ENCODE measurements at places on chromosomes 7 and 10.

- DNase-seq: no peak
These were observed 172.9 kb downstream of the TCF7L2 start for GRCh38 chr10:113122947-113123346.

- no peak for DNase-seq
These were observed 59.9 kb upstream of the ODAD2 start for GRCh38 chr10:28058746-28059145.

DNA sequence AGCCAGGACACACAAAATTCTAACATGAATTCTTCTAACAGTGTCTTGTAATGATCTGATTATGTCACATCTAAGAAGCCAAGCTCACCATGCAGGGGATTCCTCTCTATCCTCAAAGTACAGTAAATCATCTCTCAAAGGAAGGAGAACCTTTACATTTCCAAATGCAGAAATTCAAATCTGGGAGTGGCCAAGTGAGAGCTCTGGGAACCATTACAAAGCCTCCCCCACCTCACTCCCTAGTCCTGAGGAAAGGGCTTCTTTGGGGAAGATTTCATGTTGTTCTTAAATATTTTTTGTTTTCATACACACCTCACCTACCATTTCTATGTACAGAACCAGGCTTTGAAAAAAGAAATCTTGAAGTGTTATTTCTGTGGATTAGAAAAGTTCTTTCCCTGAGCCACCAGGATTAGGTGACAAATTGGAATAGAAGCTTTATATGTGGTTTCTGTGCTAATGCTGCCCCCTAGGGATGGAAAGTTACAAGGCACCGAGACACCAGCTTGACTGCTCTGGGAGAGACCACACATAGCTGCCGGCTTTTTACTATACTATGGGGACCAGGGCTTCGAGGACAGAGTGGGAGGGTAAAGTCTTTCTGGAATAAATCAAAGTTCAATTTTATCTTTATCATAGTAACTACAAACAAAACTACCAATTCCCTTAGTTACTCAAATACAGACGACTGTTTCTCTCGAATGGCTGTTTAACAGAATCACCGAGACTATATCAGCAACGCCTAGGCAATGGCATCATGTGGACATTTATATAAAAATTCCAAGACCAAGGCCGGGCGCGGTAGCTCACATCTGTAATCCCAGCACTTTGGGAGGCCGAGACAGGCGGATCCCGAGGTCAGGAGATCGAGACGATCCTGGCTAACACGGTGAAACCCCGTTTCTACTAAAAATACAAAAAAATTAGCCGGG is 116.1 kb downstream of the RNF216 start:
- peak; percentile 40 for DNase-seq

DNA sequence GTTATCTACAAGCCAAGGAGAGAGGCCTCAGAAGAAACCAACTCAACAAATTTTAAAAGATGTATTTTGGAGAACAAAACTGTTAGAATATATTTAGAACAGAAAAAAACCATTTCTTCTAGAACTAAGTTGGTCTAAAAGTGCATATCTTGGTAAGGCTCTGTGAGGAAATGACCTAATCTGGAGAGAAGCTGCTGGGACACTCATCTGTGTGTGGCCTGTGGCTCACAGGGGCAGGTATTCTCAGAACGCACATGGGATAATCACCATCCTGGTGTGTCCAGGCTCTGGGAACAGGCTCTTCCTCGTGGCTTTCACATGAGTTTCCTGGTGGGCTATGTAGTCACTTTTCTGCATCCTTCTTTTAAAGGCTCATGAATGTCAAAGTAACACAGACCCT is 38.1 kb upstream of the PRSS1 start:
- DNase-seq: no peak

GRCh38 chr7:2040201-2040892 is 192.4 kb downstream of the MAD1L1 start:
- no peak for DNase-seq

DNA sequence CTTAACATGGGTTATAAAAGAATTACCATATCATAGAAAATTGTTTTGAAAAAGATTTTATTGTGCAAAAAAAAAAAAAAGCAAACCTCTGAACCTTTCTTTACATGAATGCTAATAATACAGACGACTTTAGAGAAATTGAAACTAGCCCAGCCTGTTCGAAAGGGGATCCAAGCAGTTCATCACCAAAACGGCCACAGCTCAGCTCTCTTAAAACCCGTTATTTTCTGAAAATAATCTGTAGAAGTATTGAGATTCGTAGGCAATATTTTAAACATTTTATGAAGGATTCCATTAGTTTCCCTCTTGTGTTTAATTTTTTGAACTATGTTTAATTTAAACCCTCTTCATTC is 9.9 kb upstream of the GSAP start:
- DNase-seq: no peak

DNA sequence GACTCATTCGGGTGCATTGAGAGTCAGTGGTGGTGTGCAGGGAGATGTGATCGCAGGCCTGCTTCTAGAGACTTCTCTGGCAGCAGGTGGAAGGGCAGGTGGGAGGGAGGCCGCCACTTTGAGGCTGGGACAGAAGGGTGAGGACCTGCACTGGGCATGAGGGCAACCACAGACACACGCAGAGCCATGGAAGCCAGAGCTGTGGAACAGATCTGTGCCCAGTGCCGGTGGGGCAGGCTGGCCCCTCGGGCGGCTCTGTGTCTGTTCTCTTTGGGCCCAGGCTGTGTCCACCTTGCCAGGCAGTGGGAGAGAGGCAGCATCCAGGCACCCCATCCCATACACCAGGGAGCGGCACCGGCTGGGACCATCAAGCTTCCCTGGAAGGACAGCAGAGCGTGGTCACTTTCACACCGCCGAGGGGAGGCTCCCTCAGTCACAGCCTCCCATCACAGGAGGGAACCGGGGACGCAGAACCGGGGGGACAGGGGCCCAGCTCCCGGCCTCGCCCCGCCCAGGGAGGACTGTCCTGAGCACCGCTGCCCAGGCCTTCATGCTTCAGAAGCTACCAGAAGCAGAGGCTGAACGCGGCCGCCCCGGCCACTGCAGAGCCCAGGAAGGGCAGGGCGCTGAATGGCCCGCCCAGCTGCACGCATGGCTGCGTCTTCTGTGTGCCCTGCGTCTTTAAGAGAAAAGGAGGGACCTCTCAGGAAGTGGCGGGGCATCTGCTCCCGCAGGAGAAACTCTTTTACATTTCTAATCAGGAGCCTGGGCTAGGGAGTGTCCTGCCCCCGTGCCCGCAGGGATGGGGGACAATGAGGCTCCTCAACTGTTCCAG is 32.1 kb downstream of the EN2 start:
- no peak for DNase-seq

GRCh38 chr10:61063901-61064300 is 119.9 kb upstream of the RHOBTB1 start:
- DNase-seq: no peak

GRCh38 chr7:40544221-40544723 is 409.5 kb downstream of the SUGCT start:
- no peak for DNase-seq

DNA sequence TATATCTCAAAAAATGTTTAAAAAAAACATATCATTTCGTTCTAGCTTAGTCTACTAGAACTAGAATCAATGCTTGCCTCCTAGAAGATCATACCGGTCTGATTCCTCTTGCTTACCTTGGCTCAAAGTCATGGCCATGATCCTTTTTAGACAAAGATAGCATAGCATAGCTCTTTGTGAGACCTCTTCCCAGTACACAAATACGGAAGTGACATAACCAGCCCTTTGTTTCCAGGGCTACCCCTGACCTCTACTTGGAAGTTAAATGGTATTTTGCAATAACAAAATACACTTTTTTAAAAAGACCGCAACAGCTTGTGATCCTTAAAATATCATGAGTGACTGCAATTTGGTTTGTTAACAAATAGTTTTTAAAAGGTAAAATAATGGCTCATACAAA is 130.7 kb upstream of the NOBOX start:
- DNase-seq: no peak

- DNase-seq: no peak
These were observed 41.6 kb upstream of the LYZL2 start for GRCh38 chr10:30671026-30671616.

DNA sequence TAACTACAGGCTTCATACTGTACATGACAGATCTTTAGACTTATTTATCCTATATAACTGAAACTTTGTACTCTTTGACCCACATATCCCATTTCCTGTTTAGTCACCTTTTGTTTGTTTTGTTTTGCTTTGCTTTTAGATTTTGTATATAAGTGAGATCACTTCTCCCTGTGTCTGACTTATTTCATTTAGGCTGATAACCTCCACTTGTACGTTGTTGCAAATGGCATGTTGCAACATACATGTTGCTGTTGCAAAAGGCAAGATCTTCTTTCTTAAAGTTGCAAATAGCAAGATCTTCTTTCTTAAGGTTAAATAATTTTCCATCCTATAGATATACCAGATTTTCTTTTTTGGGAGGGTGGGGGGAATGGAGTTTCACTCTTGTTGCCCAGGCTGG is 341.5 kb downstream of the OTUD1 start:
- no peak for DNase-seq

- no peak for DNase-seq
These were observed 18.5 kb upstream of the SEM1 start for GRCh38 chr7:96728139-96728538.

- DNase-seq: no peak
These were observed 223.7 kb upstream of the MKLN1 start for GRCh38 chr7:131103997-131104396.

- DNase-seq: no peak
These were observed 89.0 kb upstream of the SVIL start for GRCh38 chr10:29723726-29724125.

GRCh38 chr10:88931548-88931947 is 21.0 kb downstream of the ACTA2 start:
- no peak for DNase-seq

GRCh38 chr10:78316451-78316931 is 282.8 kb downstream of the RPS24 start:
- DNase-seq: no peak

GRCh38 chr10:99905971-99906370 is 103.8 kb downstream of the DNMBP start:
- no peak for DNase-seq

DNA sequence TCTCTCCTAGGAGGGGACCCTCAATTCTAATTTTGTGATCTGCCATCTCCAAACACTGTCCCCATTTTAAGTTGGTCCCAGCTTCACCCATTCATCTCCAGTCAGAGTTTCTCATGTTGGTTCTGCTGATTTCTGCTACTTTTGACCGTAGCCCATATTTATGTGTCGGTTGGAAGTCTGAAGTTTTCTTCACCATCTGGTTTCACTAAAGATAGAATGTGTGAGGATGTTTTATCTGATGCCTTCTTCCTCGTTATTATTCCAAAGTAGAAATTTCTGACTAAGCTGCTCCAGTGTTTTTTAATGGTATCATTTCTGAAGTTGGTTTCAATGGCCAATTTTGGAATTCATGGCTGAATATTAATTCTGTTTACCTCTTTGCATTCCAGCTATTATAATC is 21.3 kb upstream of the IFIT2 start:
- no peak for DNase-seq

DNA sequence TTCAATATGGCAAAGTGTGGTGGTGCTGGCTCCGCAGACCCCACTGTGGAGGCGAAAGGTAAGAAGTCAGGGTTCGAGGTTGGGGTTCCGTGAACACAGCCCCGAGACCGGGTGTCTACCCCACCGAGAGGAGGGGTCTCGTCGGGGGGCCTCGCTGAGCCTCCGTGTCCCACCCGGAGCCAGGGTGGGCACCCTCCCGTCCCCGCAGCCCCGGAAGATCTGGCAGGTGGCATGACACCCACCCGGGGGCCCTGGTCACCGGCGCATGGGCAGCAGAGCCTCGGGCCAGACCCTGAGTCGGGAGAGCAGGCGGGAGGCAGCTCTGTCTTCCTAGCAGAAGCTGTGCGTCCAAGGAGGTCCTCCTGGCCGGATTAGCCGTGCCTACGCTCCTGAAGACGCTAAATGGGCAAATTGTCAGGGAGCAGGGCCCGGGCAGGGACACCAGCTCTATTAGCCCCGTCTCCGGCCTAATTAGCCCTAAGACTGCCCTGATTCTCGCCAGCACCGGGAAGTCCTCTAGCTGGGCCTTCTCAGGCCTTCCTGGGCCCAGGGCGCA is 56.4 kb downstream of the UNCX start:
- DNase-seq: no peak

- DNase-seq: no peak
These were observed 37.7 kb upstream of the LRGUK start for GRCh38 chr7:134089446-134089845.

All from activated T-helper 9 cell treated with anti-CD3 and anti-CD28 coated beads, Interleukin-2, amount 50 U/mL, for 16 hours (primary cell).